ENCODE measurements at places on chromosomes 1 and 21.
A peak's percentile ranks its signal among the peaks of the same experiment; 100 is the strongest.

- DNase-seq = no peak
Observed at GRCh38 chr1:230503726-230504125, 77.6 kb upstream of the PGBD5 start.

DNA sequence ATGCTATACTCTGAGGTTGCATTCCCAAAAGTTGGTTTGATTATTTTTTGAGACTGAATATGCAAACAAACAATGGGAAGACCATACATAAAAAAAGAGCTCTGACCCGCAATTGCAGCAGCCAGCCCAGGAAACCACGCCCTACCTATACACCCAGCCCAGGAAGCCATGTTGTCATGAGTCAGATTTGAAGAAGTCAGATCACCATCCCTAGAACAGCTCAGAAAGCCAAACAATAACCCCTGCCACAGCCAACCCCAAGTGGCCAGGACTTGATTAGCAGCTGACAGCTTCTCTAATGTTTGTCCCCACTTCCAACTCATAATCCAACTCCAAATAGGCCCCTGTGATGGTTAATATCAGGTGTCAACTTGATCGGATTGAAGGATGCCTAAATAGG lies 621.9 kb downstream of the NPHP4 start:
- no peak for DNase-seq

- no peak for DNase-seq
Observed at GRCh38 chr1:202547215-202547614, 163.0 kb downstream of the SYT2 start.

- DNase-seq = peak; percentile 28
Observed at GRCh38 chr1:152190589-152190988, 31.6 kb upstream of the RPTN start.

DNA sequence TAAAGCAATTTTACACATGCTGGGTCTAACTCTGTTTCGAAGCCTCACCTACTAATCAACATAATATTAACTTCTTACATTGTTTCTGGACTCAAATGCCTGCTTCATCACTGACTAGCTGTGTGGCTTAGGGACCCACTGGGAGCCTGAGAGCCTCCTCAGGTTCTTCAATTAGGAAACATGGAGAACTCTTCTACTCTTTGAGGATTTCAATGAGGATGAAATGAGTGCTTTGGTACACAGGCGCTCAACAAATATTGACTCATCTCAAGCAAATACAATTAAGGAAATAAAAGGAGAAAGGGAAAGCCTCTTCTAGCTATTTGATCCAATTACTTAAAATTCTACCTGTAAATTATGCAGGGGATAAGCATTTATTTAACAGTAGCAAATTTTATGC lies 84.4 kb upstream of the JAK1 start:
- no peak for DNase-seq

- peak; percentile 56 for DNase-seq
Observed at GRCh38 chr21:35284199-35284598, 235.1 kb upstream of the RUNX1 start.

GRCh38 chr1:232969799-232970198 lies 19.4 kb downstream of the NTPCR start:
- DNase-seq = no peak

- no peak for DNase-seq
Observed at GRCh38 chr1:229370601-229371021, 27.8 kb upstream of the CCSAP start.

DNA sequence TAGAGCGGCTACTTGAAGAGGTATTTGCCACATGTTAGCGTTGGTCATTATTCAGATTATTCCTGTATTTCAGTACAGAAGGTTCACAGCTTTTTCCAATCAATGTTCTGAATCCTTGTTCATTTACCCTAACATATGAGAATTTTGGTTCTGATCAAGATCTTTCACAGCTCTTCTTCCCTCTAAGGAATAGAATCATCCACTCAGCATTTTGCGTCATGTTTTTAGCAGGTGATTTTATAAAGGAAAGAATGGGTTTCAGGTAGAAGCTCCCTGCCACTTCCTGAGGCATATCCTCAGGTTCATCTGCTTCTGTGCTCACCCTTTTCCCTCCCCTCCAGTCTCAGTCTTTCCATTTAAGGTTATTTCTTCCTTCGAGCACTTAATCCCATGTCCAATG lies 66.4 kb downstream of the NPHS2 start:
- DNase-seq = no peak

DNA sequence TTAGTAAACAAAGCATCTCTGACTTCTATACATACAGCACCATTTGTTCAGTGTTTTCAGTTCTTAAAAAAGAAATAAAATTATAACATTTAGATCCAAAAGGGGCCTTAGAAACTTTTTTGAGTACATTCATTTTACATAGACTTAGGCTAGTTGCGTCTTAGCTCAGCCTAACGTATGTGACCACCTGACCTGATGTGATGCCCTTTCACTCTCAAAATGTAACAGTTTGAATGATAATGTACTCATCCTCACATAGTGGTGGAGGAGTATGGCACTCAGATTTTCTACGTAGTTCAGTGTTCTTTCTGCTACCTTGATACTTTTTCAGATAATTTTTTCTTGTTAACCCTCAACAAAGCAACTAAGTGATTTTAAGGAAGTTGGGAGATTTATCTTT lies 43.4 kb downstream of the RPRD2 start:
- no peak for DNase-seq

DNA sequence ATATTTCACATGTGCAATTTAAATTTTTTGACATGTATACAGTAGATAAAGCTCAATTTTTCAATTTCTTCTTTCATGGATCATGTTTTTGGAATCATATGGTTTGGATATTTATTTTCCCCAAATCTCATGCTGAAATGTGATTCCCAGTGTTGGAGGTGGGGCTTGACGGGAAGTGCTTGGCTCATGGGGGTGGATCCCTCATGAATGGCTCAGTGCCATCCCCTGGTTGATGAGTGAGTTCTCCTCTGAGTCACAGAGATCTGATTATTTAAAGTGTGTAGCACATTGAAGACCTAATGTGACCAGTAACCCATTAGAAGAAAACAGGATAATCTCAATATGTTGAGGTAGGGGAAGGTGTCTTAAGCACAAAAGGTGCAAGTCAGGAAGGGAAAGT lies 9.1 kb upstream of the IFI16 start:
- DNase-seq = peak; percentile 97

DNA sequence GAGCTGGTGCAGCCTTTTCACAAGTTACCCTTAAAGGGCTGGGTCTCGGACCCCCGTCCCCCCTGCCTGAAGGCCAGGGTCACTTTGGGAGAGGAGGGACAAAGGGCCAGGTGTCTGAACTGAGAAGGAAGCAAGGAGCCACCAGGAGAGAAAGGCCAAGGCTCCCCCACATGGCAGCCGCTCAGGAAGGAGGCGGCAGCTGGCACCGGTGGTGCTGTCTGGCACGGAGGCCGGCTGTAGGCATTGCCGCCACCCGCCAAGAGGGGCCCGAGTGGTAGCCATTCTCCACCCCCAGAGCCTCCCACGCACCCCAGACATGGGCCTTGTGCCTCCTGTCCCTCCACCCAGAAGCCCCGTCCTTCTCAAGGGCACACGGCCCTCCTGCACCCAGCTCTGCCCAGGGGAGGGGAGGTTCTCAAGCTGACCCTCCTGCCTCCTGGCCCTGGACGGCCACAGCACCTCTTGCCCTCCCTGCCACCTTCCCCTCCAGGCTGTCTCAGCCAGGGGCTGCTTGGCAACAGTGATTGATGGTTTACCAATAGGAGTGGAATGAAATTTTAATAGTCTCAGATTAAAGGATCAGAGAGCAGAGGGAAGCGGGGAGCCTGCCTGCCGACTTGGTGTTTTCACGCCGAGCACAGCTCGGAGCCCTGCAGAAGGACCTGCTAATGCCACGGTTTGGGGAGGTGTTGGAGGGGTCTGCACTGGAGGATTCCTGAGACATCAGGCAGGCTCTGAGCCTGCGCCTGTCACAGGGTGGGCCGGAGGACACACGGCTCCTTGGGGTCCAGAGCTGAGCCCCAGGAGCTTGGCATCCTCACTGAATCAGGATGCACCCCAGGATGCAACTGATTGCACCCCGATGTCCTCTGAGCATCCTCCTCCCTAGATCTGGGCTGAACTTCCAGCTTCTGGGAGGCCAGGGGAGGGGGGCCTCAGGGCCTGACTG lies 211.9 kb upstream of the VAMP3 start:
- no peak for DNase-seq

- no peak for DNase-seq
Observed at GRCh38 chr1:204588826-204589225, 72.6 kb downstream of the MDM4 start.

DNA sequence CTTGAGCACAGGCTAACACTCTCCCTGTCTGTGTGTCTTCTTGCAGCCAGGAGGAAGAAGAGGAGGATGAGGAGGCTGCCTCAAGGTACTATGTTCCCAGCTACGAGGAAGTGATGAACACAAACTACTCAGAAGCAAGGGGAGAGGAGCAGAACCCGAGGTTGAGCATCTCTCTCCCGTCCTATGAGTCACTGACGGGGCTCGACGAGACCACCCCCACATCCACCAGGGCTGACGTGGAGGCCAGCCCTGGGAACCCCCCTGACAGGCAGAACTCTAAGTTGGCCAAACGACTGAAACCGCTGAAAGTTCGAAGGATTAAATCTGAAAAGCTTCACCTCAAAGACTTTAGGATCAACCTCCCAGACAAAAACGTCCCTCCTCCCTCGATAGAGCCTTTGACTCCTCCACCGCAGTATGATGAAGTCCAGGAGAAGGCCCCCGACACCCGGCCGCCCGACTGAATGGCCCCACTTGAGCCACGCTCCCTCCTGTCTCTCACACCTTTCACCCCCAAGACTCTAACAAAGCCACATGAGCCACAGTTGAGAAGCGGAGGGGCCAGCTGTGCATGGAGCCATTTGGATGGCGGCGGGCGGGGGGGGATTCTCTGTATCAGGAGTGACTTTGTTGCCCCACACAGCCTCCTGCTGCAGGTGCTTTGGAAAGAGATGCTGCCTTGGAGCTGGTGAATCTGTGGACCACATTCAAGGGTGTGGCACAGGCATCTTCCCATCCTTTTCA lies 27.6 kb upstream of the FHAD1 start:
- DNase-seq = no peak
